ENCODE measurements at places on chromosomes 12 and 14.
A peak's percentile ranks its signal among the peaks of the same experiment; 100 is the strongest.

DNA sequence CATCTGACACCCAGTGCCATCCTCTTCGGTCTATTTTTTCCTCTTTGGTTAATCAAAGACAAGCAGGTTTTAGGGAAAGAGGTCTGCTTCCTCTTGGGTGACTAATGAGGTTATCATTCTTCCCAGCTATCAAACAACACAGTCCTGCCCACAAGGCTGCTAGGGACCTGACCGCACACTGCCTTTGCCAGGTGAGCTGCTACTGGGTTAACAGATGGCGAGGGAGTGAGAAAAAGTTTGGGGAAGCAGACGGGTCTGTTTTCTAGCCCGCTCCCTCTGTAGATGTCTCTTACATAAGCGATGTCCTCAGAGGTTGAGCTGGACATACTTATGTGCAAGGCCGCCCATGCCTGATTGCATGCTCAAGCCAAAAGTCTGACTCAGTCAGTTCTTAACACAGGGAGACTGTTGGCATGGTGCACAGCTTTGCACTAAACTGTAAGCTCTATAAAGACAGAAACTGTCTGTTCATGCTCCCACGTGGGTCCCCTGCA lies 94.1 kb downstream of the SLC15A4 start:
- no peak for DNase-seq

DNA sequence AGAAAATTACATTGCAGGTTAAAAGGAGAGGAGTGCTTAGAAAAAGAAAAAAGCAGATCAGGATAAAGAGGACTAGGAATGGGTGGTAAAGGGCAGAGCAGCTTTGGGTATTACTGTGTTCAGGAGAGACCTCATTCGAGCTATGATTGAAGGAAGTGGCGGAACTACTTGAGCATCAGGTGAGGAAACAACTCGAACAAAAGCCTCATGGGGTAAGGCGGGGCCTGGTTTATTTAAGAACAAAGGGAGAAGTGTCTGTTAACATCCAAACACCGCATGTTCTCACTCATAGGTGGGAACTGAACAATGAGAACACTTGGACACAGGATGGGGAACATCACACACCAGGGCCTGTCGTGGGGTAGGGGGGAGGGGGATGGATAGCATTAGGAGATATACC lies 444.6 kb upstream of the CCDC196 start:
- no peak for DNase-seq

GRCh38 chr12:112824701-112825100 lies 33.2 kb downstream of the RPH3A start:
- DNase-seq = no peak

GRCh38 chr12:65925626-65926025 lies 101.3 kb downstream of the HMGA2 start:
- DNase-seq = no peak

- DNase-seq = no peak
Observed at GRCh38 chr14:105479431-105480158, 5.0 kb downstream of the CRIP2 start.

GRCh38 chr12:43011383-43011926 lies 421.9 kb upstream of the PRICKLE1 start:
- no peak for DNase-seq

- no peak for DNase-seq
Observed at GRCh38 chr12:53061404-53062010, 11.6 kb downstream of the TNS2 start.

- DNase-seq = no peak
Observed at GRCh38 chr12:108831309-108831991, 25.9 kb downstream of the SSH1 start.

DNA sequence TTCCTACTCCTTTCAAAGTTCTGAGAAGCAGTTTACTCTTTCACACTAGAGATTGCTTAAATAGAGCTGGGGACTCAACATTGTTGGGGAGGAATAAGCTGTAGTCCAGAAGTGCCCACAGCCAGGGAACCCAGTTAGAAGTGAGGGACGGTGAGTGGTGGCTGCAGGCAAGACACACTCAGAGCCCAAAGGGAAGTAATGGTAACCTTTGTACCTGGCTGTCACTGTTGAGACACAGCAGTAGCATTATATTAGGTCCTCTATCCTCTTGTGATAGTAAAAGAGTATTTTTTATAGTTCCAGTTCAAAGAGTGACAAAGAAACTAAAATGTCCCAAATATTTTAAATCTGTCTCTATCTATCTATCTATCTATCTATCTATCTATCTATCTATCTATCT lies 263.3 kb downstream of the TTC6 start:
- DNase-seq = no peak

DNA sequence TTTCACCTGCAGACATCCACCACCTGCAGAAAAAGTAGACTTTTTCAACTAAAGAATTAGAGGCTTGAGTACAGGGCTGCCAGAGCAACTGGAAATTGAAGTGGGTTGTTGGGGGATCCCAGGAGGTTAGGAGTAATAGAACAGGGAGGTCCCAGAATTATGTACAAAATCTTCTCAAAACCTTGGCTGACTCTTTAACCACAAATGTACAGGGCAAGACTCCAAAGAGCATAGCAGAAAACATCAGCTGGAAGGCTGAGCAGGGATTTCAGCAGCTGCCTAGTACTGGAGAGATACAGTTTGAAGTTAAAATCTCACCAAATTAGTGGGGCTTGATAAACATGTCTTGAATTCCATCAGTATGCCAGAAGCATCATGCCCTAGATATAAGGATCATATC lies 191.6 kb downstream of the CRADD start:
- peak; percentile 11 for DNase-seq

GRCh38 chr12:42985506-42985905 lies 396.0 kb upstream of the PRICKLE1 start:
- peak; percentile 37 for DNase-seq

GRCh38 chr14:23951590-23952201 lies 1.9 kb upstream of the DHRS4 start:
- DNase-seq = no peak

DNA sequence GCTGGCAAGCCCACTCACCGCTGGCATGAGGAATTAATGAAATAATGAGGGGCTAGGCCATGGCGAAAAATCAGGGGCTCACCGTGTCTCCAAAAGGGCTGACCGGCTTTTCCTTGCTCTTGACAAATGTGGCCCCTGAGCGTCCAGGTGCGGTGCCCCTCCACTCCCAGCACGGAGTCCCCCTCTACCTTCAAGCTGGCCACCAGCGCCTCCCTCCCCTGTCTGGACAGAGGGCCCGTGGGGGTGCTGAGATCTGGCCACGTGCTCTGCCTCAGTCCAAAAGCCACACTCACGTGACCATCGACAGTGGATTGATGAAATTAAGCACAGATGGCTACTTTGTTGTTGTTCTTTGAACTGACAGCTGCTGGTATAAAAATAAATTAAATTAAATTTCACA lies 78.8 kb upstream of the BCL11B start:
- no peak for DNase-seq

- peak; percentile 42 for DNase-seq
Observed at GRCh38 chr12:118050972-118051910, 9.7 kb downstream of the WSB2 start.

DNA sequence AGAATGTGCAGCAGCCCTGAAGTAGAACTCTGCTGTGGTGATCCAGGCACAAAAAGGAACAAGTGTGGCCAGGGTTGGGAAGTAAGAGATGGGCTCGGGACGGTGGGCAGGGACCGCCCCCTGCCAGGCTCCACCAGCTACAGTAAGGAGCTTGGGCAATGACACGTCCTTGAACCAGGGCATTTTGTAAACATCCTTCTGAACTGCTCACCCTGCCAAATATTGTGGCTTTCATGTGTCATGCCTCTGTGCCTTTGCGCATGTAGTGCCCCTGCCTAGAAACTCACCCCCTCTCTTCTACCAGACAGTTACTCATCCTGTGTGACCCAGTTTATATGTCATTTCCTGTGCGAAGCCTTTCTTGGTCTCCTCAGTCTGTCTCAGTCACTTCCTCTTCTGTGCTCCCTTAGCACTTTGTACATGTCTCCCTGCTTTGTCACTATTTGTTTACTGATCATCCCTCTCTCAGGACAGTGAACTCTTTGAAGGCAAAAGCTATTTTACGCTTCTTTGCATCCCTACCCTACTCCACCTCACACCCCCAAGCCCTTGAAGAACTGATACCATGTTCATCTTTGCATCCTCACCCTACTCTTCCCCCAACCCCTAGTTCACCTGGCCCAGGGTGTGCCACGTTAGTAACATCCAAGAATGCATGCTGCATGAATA lies 108.9 kb upstream of the PLEKHG7 start:
- peak; percentile 98 for DNase-seq

DNA sequence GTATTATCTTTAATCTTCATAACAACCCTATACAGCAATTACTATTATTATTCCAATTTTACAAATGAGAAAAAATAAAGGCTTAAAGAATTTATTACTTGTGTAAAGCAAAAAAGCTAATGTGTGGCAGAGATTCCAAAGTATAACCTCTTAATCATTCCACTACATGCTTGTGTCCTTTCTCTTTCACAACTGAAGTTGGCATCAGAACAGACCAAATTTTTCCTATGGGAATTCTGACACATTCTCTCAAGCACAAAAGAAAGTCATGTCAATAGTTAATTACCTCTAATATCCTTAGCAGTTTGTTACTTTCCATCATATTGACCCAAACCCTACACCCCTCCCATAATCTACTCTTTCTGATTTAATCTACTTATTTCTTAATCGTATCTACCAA lies 86.7 kb downstream of the BCL2L14 start:
- no peak for DNase-seq

GRCh38 chr14:37153005-37153404 lies 19.4 kb downstream of the SLC25A21 start:
- DNase-seq = no peak

- DNase-seq = no peak
Observed at GRCh38 chr12:72509891-72510290, 237.7 kb downstream of the TRHDE start.

DNA sequence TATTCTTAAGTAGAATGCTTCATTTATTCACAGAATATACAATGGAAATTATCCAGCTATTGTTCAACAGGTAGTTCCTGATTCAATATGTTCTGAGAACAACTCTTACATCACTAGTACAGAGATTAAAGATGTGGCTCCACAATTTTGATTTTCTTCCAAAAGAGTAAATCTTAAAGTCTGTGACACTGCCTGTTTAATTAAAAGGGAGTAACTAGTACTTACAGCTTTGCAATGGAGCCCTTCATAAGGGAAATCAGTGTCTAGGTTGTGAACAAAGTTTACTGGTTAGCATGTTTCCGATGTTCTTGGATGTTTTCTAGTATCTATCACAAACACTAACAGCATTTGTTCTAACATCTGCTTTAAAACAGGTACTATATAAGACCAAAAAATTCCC lies 30.8 kb downstream of the MIA2 start:
- DNase-seq = no peak

GRCh38 chr14:48417715-48418500 lies 742.5 kb upstream of the MDGA2 start:
- DNase-seq = no peak

DNA sequence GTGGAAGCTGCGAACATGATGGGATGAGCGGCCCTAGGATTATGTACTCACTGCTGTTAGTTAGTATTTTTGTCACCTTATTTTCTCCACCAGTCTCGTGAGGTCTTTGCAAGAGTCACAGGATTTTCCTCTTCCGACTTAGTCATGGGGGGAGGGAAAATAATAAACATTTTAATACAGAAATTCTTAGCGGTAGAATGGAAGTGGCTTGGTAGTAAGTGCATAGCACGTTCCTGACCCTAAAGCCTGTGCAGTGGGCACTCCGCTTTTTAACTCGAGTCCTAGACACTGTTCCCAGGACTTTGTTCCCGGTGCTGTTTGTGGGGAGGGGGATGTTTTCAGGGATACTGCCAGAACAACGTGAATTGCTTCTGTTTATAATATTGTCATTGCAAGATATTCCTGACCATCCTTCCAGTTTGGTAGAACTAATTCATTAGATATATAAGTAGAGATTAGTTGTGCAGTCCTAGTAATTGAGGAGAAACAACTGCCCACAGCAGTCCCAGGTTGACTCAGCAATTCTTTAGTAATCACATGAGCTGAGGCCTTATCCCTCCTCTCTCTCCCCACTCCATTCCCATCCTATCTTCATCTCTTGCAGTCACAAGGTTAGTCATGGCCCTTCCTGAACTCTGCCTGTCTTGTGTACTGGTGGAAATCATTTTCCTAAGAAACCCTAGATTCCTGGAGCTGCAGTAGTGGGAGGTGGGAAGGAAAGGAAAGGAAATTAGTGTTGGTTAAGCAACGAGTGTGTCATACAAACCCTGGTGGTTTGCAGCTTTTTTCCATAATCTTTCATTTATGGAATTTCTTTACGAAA lies 799 bp downstream of the SLC38A6 start:
- peak; percentile 74 for DNase-seq

DNA sequence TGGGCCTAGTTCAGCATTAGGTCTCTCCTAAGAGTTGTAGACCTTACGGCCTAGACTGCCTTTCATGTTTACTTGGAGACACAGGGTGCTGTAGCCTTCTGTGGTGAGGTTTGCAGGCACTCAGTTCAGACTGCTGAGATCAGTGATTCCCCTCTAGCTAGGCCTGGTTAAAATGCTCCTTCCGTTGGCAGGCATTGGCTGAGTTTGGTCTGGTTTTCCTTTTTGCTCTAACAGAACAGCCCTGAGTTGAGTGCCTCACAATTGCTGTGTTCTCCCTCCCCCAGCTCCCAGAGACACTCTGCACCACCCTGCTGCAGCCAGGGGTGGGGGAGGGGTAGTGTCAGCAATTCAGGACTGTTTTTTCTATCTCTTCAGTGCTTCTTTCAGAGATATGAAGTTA lies 178.9 kb upstream of the DYRK2 start:
- no peak for DNase-seq

GRCh38 chr12:109677279-109677691 lies 36.3 kb upstream of the FAM222A start:
- no peak for DNase-seq

DNA sequence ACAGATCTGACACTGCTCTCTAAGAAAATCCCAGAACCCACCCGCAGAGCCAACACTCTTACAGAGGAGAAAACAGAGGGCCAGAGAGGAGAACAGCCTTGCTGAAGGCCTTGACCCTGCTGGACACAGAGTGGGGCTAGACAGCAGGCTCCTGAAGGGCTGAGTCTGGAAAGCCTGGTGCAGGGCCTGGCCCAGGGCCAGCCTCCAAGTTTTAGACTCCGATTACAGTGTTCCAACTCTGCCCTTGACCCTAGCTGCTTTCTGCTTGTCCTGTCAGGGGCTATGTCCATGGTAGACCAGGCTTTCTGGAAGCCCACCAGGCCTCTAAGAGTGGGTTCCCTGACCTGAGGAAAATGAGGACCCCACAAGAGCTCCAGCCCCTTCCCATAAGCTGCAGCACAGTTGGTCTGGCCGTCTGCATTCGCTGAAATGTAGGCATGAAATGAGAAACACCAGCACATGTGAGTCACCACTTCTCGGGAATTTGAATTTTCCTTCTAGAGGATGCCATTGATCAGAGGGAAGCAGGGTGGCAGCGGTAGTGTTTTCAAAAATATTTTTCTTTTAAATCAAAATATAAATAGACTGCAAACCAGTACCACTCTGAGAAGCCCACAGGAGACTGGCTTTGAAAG lies 154.4 kb downstream of the CALM1 start:
- peak; percentile 39 for DNase-seq

DNA sequence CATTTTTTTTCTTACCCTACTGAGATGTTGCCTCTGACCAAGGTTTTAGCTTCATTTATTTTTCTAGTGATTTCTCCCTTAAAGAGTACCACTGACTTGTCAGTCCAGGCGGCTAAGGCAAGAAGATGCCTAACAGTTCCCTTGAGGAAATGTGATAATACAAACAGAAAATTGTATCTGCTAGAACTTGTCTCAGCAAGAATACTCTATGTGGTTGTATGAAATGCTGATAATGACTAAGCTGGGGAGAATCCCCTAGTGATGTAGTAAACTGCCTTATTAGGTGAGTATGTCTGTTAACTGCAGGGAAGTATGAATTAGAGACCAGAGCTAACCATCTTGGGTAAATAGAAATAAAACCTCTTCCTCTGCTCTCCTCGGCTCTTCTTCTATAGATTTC lies 6.7 kb downstream of the C12orf54 start:
- DNase-seq = peak; percentile 4
